ENCODE measurements at places on chromosomes 1 and 21.

GRCh38 chr1:33971913-33972312, 108.0 kb downstream of the HMGB4 start:
- no peak for ATAC-seq

- no peak for ATAC-seq
Observed at GRCh38 chr1:102420034-102420433, 423.3 kb upstream of the OLFM3 start.

- ATAC-seq, result no peak
Observed at GRCh38 chr1:53869454-53870117, 20.0 kb downstream of the YIPF1 start.

DNA sequence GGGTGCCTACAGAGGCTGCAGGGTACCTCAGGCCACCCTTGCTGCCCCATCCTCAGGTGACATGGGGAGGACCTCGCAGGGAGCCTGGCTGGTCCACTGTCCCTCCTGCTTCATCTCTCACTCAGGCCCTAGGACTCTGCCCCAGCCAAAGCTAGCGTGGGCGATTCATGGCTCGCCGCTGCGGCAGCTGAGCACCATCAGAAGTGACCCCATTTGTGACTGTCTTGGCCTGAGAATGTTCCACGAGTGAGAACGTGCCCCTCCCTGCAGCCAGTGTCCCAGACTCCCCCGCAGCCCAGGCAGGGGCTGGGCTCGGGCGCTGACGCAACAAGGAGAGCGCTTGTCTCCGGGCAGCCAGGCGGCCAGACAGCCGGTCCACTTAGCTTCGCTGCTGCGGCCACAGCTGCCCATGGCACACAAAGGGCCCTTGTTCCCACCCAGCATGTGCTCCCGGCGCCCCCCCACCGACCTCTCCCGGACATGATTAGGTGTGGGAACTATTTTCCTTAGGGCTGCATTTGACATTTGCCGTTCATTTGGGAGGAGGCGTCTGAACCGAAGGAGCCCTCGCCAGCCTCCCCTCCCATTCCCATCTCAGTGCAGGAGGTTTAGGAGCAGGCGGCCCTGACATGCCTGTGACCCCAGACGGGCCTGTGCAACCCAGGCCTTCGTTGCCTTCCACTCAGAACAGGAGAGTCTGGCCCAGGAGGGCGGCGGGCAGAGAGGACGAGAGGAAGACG, 19.3 kb upstream of the POFUT2 start:
- ATAC-seq, result no peak

- no peak for ATAC-seq
Observed at GRCh38 chr1:239233626-239234025, 152.7 kb upstream of the CHRM3 start.

DNA sequence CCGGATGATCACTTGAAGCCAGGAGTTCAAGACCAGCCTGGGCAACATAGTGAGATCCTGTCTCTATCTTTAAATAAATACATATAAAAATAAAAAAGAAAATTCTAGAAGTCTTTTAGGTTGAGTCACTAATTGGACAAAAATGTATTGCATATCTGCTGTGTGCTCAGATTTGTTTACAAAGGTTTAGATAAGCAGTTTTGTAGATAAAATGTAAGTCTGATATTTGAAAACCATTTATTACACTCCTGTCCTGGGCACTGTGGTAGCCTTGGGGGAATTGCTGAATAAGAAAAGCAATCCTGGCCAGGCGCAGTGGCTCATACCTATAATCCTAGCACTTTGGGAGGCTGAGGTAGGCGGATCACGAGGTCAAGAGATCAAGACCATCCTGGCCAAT, 11.6 kb downstream of the GMEB1 start:
- ATAC-seq, result no peak

DNA sequence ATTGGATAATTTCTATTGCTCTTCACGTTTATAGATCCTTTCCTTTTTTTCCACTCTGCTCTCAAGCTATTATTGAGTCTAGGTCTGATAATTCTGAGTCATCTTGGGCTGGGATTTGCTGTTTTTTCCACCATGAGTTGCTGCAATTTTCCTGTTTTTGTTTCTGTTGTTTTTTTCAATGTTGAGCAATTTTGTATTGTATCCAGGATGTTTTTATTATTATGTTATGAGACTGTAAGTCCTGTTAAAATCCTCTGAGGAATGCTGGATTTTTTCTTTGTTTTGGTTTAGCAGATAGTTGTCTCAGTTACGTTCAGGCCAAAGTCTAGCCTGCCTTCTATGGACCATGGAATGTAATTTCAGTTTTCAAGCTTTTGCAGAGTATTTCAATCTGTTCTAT, 13.0 kb upstream of the SLC35A3 start:
- peak; percentile 42 for ATAC-seq

- ATAC-seq, result no peak
Observed at GRCh38 chr21:16879479-16879878, 633.4 kb upstream of the CXADR start.

GRCh38 chr1:111062081-111062480, 77.8 kb downstream of the DRAM2 start:
- ATAC-seq, result no peak

DNA sequence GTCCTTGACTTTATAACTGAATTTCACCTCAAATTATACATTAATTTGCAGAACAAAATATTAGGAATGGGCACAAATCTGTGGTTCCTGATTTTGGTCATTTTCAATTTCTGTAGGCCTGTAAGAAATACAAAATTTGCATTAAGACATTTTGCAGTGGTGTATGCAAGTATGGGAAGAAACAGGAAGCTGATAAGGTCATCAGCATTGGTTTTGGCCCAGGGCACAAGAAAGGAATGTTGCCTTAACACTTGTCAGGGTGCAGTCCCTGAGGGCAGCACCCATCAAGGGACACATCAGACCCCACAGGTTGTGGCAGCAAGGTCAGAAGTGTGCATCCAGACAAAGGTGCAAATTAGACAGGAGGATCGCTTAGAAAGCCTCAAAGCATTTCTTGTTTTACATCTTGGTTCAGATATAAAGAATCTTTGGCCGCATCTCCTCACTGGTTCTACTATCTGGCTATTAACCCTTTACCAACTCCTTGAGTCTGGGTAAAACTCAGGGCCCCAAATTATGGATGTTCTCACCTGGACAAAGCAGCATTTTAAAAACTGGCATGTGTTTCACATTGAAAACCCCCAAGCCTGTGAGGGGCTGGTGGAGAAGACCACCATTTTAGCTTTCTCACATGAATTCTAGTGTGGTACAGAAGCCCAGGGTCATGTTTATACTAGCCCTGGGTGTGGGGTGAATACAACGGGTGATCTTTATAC, 182.4 kb downstream of the CDC7 start:
- no peak for ATAC-seq

DNA sequence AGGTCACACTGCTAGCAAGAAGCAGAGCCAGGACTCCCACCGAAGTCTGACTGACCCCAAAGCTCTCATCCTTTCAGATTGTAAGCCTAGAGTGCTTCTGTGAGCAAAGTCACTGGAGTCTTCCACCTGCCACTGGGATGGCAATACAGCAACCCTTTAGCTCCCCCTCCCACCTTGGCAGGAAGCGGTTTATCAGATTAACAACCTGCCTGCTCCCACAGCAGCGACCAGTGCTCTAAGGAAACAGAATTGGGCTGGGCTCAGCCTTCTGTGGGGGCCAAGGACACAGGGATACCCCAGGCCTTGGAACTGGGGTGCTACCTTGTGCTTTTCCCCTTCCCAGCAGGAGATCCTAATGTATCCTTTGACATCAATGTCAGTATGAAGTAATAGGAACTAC, 76.0 kb downstream of the GFI1 start:
- ATAC-seq, result no peak

DNA sequence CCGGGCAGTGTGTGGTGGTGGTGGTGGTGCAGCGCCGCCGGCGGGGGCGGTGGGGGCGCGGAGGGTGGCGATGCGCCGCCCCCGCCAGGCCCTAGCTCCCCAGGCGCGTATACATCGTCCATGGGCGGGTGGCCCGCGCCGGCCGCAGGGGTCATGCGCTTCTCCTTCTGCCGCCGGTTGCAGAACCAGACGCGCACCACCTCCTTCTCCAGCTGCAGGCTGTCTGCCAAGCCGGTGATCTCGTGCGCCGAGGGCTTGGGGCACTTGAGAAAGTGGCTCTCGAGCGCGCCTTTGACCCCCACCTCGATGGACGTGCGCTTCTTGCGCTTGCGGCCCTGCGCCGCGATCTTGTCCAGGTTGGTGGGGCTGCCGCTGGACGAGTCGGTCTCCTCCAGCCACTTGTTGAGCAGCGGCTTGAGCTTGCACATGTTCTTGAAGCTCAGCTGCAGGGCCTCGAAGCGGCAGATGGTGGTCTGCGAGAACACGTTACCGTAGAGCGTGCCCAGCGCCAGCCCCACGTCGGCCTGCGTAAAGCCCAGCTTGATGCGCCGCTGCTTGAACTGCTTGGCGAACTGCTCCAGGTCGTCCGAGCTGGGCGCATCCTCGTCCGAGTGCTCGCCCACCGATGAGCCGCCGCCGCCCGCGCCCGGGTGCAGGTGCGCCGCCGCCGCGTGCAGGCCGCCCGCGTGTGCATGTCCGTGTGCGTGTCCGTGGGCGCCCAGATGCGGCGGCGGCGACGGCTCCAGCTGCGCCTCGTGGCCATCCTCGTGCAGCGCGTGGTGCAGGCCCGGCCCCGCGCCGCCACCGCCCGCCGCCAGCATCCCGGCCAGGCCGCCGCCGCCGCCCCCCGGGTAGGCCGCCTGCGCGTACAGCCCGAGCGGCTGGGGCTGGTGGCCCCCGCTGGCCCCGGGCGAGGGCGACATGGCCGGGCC, 926 bp downstream of the POU3F1 start:
- no peak for ATAC-seq

- ATAC-seq, result no peak
Observed at GRCh38 chr1:24457866-24458265, 42.3 kb downstream of the NIPAL3 start.

GRCh38 chr1:7366955-7367665, 404.0 kb upstream of the VAMP3 start:
- ATAC-seq, result no peak

DNA sequence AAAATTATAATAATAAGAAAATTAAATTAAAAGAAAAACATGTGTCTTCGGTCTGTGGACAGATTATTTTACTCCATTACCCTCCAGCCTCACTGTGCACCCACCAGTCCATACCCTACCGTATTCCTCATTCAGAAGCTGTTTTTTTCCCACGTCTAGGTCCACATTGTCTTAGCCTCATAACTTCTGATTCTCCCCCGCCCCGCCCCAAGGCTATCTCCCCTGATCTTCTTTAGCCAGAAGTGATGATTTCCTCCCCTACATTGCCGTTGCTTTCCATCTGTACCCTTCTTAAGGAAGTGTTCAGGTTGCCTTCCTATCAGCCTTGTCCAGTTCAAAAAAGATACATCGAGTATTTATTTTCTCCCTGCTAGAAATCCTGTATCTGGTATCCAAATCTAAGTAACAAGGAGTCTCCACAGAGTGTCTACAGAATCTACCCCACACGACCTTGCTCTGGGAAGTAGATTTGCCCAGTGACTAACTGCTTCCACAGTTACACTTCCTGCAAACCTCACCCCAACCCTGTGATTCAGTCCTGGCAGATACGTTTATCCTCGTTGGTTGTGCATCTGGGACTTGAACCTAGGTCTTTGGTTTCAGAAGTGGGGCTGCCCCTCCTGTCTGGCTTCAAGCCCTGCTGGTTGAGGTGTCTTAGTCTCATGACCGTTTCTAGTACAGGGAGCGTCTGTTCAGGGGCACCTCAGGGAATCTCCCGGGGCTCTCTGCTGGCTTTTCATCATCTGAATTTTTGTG, 470.2 kb downstream of the CAMTA1 start:
- no peak for ATAC-seq
